ENCODE measurements at places on chromosomes 2 and 18. TPM values are rescaled to one million over a fixed set of nuclear protein-coding genes. Genes with fewer than 3 reads are reported as not detected.

GRCh38 chr2:20249170-20249569 is 24.2 kb upstream of the SDC1 start:
- DNase-seq, result no peak

DNA sequence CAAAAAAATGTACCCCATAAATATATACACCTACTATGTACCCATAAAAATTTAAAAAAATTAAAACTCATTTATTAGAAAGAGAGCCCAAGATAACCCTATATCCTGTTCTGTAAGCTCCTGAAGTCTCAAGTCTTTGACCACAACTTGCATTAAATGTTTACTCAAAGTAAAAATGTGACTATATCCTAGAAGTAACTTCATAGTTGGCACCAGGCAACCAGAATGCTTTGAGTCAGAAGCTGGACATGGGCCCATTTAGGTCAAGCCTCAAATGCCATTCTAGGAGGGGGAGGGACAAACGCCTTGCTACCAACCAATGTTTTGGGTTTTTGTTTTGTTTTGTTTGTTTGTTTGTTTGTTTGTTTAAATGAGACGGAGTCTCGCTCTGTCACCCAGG is 9.3 kb upstream of the TBC1D8 start:
- no peak for DNase-seq

DNA sequence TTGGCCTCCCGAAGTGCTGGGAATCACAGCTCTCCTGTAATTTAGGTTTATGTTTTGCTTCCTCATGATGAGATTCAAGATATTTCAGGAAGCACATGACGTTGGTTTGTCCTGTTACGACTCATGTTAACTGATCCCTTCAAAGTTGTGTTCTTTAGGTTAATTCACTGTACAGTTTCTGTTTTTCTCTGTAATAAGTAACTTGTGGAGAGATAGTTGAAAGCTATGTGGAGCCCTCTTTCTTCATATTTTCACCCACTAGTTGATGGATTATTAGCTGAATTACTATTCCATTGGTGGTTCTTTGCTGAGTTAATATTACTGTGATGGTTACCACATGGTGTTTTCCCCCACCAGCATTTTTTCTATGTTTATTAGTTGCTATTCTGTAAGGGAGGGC is 18.3 kb upstream of the CHCHD5 start:
- no peak for DNase-seq

DNA sequence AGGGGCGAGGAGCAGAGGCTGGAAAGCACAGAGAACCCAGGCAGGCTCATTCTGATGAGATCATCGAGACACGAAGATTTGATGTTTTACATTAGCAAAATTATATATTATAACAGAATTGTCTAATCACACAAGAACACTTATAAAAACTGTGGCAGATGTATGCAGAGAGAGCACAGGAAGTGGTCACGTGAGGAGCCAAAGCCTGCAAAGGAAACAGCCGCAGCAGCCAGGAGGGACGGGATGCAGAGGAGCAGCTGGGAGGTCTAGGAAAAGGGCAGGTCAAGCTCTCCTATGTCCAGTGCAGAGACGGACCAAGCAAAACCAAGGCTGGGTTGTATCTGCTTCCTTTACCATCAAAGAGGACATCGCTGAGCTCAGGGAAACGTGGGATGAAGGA is 355.1 kb upstream of the MYT1L start:
- DNase-seq, result no peak

DNA sequence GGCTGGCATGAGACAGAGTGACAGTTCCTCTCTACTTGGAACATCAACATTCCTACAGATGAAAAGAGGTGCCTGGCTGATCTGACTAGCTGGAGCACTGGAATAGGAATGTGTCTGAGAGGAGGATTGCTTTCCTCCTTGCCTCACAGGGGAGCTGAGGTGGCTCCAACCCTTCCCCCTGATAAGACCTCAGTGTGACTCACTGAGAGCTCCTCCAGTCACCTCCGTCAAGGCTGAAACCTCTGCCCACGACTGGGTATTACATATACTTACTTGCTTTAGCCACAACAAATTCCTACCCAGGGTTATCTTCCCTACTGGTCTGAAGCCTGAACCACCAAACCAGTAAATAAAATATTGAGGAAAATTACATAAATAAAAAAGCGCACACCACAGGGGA is 342.7 kb upstream of the REG3G start:
- DNase-seq, result no peak

GRCh38 chr2:112962308-112963175 is 15.3 kb upstream of the IL36G start:
- DNase-seq, result no peak

- DNase-seq, result peak; percentile 30
Measured at GRCh38 chr2:7835693-7836680, 845.9 kb upstream of the ID2 start.

DNA sequence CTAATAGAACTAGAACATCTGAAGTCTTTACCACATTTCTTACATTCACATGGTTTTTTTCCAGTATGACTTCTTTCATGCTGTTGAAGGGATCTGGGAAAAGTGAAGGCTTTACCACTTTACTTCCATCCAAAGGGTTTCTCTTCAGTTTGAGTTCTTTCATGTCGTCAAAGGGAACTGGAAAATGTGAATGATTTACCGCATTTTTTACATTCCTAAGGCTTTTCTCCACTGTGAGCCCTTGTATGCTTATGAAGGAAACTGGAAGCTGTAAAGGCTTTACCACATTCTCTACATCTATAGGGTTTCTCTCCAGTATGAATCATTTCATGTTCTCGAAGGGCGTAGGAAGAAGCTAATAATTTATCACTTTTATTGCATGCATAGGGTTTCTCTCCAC is 46.7 kb downstream of the NBEAL1 start:
- DNase-seq, result peak; percentile 19

DNA sequence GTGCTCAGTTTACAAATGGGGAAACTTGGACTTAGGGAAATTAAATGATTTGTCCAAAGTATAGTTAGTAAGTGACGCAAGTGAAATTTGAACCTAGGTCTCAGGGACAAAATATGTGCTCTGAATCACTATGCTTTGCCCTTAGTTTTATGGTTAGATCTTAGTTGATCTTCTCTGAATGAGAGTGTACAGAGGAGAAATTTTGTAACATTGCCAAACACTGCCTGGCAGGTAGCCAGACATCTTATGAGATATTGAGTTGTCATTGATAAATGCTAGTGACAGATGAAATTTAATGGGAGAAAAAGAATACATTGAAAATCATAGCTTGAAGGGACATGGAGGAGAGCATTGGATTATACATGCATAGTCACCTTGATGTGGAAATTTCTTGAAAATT is 91.4 kb downstream of the GALNT1 start:
- DNase-seq, result no peak

- no peak for DNase-seq
Measured at GRCh38 chr18:54824761-54825160, 3.5 kb upstream of the RAB27B start.

- DNase-seq, result no peak
Measured at GRCh38 chr2:122519821-122520611, 764.6 kb downstream of the TSN start.

GRCh38 chr2:54041135-54041534 is 70.3 kb upstream of the PSME4 start:
- DNase-seq, result no peak

Gene PSMG2
- polyA plus RNA-seq, result 77.4 TPM

Gene TEX44
- polyA plus RNA-seq, result not detected

Gene LIMS1
- 50.6 TPM for polyA plus RNA-seq

Gene TNS1
- polyA plus RNA-seq, result 60.6 TPM

Gene TMEM37
- 46.6 TPM for polyA plus RNA-seq

Gene TRIM43
- polyA plus RNA-seq, result 0.20 TPM

Gene PFN4
- polyA plus RNA-seq, result 1.5 TPM

Gene PHOSPHO2
- 19.9 TPM for polyA plus RNA-seq
